ENCODE measurements at places on chromosomes 4 and X.

- no peak for DNase-seq
These were observed 37.1 kb upstream of the ADH1C start for GRCh38 chr4:99389606-99390005.

GRCh38 chrX:23782455-23782854 is 518 bp upstream of the SAT1 start:
- DNase-seq = no peak

DNA sequence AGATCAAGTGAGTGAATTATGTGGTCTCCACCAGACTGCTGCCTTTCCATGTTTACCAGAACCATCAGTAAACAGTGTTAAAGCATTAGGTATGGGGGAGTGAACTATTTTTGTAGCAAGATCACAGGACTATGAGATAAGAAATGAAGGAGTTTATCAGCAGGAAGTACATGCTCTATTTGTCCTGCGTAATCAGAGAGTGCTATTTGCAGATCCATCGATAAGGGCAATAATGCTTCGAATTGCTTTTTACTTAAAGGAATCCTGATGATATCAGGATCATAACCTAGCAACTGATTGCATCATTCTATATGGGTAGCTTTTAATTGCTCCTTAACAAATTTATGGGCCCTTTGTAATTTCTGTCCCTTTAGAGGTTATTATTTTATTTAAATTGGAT is 57.1 kb downstream of the RBM46 start:
- no peak for DNase-seq

DNA sequence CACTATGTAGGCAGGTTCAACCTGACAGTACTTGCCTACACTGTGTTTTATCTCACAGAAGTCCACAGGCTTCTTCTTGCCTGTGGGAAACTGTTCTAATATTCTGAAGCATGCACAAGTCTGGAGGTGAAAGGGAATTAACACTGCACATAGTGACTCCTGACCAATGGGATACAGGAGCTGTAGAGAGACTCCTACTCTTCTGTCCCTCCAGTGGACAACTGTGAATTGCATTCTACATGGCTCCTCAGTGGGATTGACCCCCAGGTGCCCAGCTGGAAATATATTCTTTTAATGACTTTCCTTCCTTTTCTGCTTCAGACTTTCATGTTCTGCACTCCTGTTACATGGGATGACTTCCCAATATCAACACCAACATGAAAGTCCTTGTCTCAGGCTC is 8.2 kb upstream of the YIPF6 start:
- DNase-seq = no peak

GRCh38 chrX:1212532-1212931 is at the start of gene CRLF2:
CRLF2 (minus strand) TSS chrX:1212649; CDS start chrX:1212634, 15 bp downstream.
- no peak for DNase-seq

DNA sequence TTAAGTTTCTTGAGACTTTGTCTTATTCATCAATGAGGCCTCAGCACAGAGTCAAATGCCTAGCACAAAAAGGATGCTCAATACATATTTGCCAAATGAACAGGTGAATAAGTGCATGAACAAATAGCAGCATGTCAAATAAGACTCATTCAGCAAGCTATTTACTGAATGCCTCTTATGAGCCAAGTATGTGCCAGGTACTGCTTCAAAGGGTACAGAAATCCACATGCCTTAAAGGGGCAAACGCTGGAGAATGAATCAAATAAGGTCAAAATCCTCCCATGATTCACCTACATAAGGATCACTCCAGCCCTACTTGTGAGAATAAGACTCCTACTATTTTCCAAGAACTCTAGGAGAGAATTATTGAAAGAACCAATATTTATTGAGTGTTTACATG is 260.2 kb upstream of the CPEB2 start:
- no peak for DNase-seq

DNA sequence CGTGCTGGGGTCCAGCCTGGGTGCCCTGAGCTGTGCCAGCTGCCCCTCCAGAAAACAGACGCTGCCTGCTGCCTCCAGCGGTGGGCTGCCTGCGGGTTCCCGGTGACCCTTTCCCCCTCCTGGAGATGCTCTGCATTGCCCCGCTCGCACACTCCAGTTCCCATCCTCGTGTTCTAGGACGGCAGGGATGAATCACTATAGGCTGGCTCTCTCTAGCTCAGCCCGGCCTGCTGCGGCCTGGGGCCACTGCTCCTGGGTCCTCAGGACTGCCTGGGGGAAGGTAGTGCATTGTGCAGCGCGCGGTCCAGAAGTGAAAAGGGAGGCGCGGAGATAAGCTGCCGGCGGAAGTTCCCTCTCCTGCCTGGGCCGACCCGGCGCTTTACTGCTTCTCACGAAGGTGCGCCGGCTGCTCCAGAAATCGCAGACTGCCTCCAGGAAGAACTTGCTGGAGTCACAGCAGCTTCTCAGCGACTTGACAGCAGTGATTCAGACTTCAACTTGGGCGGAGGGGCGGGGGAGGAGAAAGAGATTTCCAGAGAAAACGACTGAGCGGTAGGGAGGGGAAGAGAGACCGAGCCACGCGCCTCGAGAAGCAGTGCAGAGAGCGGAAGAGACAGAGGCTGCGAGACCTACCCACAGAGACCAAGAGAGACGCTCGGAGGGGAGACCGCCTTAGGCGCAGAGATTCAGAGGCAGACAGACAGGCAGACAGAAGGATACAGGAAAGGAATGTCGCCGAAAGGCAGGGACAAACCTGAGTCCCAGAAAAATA is 6.7 kb upstream of the MSX1 start:
- DNase-seq = no peak

DNA sequence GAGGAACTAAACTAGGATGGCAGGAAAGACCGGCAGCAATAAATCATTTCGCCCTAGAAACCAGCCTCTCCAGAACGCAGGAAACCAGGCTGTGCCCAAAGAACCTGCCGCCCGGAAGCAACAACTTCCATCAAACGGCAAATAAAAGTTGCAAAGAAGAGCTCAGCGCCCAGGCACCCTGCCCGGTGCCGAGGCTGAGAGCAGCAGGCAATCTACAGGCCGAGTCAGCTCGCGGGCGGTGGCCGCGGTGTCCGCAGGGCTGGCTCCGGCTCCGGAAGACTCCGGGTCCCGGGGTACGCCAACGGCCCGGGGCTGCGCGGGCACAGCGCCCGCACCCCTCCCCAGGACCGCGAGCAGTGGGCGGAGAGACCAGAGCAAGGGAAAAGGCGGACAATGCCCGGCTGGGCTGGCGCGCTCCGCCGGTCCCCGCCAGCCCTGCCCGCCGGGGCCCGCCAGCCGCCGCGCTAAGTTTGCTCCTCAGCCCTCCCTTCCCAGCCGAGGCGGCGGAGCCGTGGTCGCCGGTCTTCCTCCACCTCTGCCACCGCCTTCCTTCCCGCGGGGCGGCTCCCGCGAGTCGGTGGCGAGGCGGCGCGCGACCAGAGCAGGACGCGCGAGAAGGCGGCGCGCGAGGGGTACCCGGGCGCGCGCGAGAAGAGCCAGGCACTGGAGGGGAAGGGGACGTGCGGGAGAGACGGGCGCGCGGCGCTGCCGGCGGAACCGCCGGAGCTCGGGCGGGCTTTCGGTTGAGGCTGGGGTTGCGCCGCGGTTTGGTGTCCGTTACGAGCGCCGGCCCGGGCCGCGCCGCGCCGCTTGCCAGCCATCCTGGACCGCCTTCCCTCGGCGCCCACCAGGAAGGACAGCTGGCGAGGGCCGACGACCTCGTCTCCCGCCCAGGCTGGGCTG is 733 bp downstream of the FRYL start:
- peak; percentile 48 for DNase-seq

DNA sequence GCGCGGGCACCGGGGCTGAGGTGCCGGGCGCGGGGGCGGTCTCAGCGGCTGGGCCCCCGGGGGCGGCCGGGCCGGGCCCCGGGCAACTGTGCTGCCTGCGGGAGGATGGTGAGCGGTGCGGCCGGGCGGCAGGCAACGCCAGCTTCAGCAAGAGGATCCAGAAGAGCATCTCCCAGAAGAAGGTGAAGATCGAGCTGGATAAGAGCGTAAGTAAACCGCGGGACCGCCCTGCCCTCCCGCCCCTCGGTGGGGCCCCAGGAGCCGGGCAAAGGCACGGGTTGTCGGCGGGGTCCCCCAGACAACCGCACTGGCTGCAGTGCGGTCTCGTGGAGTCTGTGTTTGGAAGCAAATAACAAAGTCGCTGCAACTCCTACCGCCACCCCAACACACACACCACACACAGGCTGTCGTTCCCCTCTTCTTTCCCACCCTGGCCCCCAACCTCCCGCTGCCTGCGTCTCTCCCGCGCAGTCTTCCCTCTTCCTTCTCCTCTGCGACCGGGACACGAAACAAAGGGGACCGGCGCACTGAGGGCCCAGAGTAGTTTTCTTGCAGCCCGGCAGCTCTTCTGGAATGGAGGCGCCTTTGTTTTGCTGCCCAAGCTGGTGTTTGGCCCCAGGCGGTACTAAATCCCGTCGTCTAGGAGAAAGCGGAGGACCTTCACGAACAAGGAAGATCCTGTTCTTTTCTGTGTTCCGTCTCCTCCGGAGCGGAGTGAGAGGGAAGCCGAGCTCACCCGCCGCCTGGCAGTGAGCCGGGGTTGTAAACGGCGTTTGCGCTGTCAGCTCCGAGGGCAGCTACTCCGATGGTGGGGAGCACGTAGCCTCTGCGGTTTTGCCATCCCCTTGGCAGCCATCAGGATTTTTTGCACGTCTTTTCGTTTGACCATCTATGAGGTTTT is 788 bp downstream of the SAP30 start:
- DNase-seq = peak; percentile 10

GRCh38 chrX:53281963-53282695 is 745 bp upstream of the IQSEC2 start:
- DNase-seq = no peak

DNA sequence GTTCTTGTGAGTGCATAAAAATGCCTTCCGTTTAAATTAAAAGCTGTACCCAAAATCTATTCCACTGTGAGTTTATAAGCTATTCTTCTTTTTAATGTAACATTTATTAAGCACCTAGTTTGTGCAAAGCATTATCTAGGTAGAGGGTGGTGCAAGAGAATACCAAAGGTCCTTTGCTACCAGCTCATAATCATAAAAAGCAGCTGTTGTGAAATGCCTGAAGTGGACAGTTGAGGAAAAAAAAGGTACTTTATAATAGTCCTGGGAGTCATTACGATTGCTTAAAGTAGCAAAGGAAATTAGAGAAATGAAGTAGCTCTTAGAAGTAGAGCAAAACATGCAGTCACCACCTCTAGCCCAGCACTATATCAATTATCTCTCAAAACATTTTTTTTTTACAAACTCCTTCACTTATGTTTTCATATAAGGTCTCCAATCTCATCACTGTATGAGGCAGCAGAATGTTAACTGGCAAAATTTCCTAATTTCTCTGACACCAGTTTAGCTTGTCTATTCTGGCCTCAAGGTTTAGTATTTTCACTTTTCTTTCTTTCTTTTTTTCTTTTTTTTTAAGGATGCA is 2.1 kb downstream of the MBNL3 start:
- no peak for DNase-seq

DNA sequence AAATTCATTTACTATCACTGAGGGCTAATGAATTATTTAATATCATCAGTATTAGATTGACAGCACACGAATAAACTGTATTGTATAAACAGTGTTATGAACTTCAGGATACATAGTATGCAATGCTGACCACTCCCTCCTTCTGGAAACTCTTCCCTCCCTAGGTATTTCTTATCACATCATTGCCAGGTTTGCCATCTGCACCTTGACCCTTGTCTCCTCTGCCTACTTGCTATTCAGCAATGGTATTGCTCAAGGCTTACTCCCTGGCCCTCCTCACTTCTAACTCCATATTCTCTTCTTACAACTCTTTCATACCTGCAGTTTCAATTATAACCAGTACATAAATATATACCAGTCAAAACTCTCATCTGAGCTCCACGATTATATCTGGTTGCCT is 38.9 kb downstream of the ATP8A1 start:
- DNase-seq = no peak

- no peak for DNase-seq
These were observed 70.1 kb downstream of the UNC5C start for GRCh38 chr4:95478679-95479078.

- no peak for DNase-seq
These were observed 158.1 kb downstream of the BCOR start for GRCh38 chrX:39939678-39940077.

DNA sequence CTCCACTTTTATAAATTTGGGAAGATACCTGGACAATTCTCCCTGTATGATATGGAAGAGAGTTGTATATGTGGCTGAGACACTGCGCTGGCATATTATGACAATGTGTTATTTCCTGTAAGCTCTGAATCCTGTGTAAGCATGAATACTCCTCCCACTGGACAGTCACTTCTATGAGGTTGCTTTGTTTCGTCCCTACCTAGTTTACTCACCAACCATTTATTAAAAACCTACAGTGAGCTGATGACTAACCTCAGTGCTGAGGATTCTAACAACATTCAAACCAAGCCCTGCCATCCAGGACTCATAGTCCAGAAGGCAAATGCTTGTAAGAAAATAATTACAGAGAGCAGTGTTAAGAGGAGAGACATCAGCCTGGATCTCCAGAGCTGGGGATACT is 1632.9 kb upstream of the TENM3 start:
- no peak for DNase-seq

DNA sequence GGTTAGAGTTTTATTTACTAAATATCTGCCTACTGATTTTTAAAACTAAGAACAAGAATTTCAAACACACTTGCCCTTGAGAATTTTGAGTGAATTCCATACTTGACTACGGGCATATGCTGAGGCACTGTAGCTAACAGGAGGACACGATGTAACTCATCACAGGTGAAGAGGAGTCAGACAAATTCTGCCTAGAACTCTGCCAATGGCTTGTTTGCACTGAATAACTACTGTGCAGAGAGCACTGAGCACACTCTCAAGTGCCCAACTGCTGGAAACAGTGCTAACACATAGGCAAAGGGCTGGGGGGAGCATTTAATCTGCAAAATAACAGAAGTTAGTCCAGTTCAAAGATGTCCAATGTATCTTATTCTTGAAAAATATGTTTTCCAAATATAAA is 104.4 kb downstream of the WDFY3 start:
- DNase-seq = no peak

GRCh38 chr4:89357787-89358186 is 50.2 kb upstream of the GPRIN3 start:
- DNase-seq = no peak

DNA sequence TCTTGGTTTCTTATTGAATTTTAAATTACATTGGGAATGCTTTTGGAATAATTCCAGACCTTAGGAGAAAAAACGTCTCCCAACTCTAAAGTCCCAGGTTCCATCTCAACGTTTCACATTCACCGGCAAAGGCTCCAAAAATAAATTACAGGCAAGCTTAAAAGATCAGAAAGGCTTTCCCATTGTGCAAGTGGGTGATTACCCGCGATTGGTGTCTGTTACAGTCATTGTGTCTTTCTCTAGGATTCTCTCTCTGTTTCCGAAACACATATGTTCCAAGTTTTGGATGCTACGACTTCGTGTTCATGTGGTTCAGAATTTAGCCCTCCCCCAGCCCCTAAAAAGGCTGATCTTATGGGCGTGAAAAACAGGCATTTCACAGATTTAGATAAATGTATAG is 41.8 kb downstream of the PALLD start:
- DNase-seq = no peak

GRCh38 chr4:53732661-53733060 is 141.4 kb upstream of the LNX1 start:
- DNase-seq = no peak

DNA sequence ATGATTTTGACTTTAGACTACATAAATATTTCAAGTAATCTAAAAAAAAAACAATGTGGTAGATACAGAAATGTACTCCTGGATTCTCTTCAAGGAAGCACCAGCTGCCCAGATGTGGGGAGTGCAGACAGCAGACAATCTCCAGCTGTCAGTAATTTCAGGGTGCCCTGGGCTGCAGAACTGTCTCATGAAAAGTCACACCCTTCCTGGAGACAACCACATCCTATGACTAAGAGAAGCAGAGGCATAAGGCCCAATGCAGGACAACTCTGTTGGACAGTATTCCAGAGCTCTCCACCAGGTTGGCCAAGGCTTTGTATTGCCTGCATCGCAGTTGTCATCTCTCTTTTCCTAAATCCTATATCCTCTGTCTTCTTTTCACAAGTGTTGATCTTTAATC is 34.4 kb upstream of the BLTP1 start:
- no peak for DNase-seq
